ENCODE measurements at places on chromosomes 7 and 10.

DNA sequence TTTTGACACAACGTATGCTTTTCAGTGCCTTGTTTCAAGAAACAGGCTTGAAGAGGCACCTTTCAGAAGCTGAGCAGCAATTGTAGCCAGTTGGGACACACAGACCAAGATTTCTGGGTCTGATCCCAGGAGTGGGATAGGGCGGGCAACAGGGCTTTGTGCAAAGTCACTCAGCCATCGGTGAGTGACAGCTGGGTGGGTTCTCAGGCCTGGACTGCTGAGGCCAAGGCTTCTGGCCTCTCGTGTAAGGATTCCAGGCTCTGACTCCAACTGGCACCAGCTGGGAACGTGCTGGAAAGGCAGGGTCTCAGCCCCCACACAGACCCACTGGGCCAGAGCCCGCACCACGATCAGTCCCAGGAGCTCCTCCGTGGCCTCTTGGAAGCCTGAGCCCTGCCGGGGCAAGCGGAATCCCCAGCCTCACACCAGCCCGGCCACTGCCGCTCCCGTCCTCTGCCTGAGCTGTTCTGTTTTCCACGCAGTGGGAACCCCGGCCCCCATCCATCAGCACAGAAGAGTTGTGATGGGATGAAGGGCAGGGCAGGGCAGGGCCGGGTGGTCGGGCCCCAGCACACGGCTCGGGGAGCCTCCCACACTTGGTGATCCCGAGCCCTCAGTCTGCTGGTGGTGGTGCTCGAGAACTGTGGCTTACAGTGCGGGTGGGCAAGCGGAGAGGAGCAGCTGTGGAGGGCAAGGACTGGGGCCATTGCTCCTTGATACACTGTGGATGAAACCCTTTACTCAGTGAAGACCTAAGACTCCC is 46.8 kb downstream of the VIPR2 start:
- DNase-seq, result no peak

GRCh38 chr7:67753891-67754290 is 757.3 kb downstream of the TYW1 start:
- DNase-seq, result no peak

GRCh38 chr7:70571961-70572360 is 560.0 kb upstream of the GALNT17 start:
- DNase-seq, result no peak

DNA sequence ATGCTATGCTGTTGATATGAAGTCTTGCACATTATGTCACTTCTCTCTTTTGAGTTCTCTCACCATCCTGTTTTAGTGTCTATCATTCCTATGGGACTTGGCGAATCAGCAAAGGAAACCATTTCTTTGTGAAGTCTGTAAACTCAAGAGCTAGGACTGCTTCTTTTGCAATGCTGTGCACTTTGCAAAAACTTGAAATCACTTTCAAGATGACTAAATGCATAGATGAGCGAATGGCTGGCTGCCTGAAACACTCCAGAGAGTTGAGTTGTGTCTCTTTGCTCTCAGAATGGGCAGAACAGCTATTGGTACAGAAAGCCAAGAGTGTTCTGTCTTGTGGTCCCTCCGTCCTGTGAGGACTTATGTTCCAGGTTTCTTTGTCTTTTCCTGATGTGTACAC is 18.3 kb upstream of the ELMO1 start:
- no peak for DNase-seq

- no peak for DNase-seq
Measured at GRCh38 chr7:107920048-107920772, 29.2 kb downstream of the DLD start.

Measured in BJ (cell line).